Tongue (tissue), 3 donors: ENCODE measurements at places on chromosomes 2 and 18. TPM values are rescaled to one million over a fixed set of nuclear protein-coding genes. Genes with fewer than 3 reads are reported as not detected.

DNA sequence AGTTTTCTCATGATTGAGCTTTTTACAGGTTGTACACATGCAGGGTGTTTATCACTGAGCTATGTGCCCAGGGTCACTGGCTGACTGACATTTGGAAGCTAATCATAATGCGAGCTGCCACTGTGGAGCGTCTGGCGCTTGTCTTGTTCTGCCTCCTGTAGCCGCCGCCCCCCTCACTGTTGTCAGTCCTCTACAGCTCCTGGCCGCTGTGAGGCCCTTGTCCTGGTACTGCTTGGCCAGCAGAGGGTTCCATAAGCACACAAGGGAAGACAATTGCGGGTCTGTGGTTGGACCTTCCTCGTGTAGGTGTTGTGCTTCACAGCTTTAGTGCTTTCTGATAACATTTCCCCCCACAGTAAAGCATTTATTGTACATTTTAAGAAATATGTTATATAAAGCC is 105.6 kb upstream of the LDLRAD4 start:
- peak; percentile 60 for DNase-seq

- no peak for DNase-seq
Measured at GRCh38 chr2:171447675-171448074, 13.6 kb downstream of the DCAF17 start.

GRCh38 chr18:36762074-36762473 is 66.7 kb downstream of the TPGS2 start:
- no peak for DNase-seq

- no peak for DNase-seq
Measured at GRCh38 chr2:88668862-88669261, 22.6 kb upstream of the RPIA start.

GRCh38 chr2:17911491-17912260 is 33.2 kb downstream of the KCNS3 start:
- no peak for DNase-seq

DNA sequence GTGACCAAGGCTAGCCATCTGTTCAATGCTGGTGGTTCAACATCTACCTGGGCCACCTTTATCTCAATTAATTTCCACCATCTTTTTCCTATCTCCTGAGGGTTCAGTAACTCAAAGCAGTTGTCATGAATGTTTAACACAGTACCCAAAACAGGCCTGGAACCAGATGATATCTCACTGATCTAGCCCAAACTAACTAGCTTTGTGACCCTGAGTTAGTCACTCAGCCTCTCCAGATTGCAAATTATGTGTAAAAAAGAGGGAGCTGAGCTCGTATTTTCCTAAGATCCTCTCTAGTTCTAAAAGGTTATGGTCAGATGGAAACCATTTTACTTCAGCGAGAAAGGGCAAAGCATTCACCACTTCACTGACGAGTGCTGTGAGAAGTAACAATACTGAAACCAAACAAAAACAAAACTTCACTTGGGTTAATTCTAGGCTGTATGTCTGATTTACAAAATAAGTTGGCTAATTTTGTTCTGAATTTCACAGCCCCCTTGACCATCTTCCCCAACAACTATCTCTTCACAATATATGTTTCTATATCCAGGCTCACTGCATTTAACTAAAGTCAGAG is 14.8 kb downstream of the SPRED2 start:
- DNase-seq = no peak

GRCh38 chr2:74551530-74551929 is 2.2 kb downstream of the LOXL3 start:
- no peak for DNase-seq

DNA sequence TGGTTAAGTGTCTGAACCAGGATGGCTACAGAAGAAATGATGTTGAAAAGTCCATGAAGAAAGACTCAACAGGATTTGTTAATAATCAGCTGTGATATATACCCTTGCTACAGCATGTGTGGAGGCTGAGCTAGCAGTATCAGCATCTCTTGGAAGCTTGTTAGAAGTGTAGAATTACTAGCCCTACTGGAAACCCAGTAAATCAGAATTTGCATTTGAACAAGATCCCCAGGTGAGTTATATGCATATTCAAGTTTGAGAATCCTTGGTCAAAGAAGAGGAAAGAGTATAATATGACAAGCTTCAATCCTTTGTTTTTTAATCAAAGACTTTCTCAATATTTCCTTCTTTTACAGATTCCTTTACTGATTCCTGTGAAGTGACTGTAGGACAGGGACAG is 109.0 kb upstream of the KCNJ3 start:
- DNase-seq = no peak

DNA sequence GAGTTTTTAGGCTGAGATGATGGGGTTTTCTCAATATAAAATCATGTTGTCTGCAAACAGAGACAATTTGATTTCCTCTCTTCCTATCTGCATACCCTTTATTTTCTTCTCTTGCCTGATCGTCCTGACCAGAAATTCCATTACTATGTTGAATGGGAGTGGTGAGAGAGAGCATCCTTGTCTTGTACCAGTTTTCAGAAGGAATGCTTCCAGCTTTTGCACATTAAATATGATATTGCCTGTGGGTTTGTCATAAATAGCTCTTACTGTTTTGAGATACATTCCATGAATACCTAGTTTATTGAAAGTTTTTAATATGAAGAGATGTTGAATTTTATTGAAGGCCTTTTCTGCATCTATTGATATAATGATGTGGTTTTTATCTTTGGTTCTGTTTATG is 181.8 kb downstream of the GBX2 start:
- DNase-seq = no peak

GRCh38 chr2:75607988-75608683 is 38.4 kb upstream of the MRPL19 start:
- no peak for DNase-seq

- peak; percentile 55 for DNase-seq
Measured at GRCh38 chr2:39697454-39697853, 31.7 kb downstream of the TMEM178A start.

The ZSWIM2 gene
- not detected for total RNA-seq

The NEB gene
- 2,139 TPM for total RNA-seq

The TMEM169 gene
- total RNA-seq = 1.4 TPM

The SCN9A gene
- total RNA-seq = 11.1 TPM
